ENCODE measurements at places on chromosomes 4 and X.

- no peak for DNase-seq
These were observed 466.0 kb downstream of the DMD start for GRCh38 chrX:32745323-32745722.

DNA sequence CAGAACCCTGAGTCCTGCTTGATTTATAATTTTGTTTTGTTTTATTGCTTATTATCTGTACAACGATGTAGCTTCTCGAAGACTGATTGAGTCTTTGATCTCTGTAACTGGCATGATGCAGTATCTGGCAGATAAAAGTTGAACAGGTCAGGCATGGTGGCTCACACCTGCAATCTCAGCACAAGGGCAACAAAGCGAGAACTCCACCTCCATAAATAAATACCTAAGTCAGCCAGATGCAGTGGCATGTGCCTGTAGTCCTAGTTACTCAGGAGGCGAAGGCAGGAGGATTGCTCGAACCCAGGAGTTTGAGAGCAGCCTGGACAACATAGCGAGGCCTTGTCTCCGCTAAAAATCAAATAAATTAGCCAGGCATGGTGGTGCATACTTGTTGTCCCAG lies 15.7 kb upstream of the WDR19 start:
- DNase-seq = no peak

DNA sequence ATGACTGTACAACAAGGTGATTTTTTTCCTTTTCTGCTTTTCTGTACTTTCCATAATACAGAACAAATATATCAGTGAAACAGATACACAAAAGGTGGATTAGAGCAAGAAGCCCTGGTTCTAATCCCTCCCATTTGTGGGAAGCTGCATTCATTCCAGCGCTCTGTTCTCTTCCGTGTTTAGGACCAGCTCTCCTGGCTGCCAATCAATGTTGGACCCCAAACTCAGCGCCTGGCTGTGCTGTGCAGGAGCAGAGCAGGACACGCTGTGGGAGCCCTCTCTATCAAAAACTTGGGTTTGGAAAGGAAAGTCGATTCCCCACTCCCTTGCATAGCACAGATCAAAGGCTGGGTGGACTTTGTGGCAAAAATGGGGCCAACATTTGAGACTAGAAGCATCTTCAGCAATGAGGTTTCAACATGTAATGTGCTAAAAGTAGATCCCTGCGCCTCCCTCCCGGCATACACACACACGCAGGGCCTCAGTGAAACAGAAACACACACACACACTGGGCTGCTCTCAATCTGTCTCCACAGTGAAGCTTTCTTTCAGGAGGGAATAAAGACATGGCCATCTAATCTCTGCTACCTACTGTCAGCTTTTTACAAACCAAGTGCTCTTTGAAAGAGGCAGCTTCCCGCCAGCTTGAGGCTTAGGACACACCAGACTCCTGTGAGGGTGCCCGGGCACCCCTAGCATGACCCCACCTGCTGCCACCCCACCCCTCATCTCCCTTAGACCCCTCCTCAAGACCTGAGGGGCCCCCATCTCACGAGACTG lies 12.2 kb downstream of the WDR1 start:
- no peak for DNase-seq

- DNase-seq = no peak
These were observed 121.7 kb upstream of the ETNPPL start for GRCh38 chr4:108884596-108884995.

DNA sequence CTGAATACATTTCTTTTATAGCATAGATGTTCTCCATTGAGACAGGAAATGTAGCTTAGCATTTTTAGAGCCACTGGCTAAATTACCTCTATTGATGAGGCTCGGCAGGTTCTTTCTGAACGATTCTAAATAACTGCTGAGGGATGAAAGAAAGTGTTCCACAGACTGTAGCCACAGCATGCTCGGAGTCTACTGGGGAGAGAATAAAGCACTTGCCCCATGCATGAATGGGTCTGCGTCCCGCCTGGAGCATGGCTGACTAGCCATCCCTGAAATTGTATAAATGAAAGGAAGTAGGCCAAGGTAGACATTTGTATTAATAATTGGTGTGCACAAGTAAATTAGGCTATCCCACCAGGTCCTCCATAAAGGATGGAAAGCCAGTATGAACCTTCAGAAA lies 269.8 kb downstream of the COL25A1 start:
- no peak for DNase-seq

DNA sequence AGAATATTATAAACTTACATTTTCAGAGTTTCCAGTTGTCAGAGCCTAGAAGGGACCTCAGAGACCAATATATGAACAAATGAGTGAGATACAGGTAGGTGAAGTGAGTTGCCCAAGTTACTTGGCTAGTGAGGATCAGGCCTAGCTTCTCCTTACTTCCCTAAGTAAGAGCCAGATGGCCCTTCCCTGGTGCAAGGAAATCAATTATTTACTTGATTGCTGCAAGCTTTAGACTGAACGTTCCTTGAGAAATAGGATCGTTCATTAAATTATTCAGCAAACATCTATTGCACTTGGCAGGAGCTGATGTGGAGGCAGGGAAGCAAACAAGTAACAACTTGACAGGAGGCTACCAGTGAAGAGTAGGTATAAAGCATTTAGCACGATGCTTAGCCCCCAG lies 117.8 kb downstream of the EFHC2 start:
- DNase-seq = no peak

DNA sequence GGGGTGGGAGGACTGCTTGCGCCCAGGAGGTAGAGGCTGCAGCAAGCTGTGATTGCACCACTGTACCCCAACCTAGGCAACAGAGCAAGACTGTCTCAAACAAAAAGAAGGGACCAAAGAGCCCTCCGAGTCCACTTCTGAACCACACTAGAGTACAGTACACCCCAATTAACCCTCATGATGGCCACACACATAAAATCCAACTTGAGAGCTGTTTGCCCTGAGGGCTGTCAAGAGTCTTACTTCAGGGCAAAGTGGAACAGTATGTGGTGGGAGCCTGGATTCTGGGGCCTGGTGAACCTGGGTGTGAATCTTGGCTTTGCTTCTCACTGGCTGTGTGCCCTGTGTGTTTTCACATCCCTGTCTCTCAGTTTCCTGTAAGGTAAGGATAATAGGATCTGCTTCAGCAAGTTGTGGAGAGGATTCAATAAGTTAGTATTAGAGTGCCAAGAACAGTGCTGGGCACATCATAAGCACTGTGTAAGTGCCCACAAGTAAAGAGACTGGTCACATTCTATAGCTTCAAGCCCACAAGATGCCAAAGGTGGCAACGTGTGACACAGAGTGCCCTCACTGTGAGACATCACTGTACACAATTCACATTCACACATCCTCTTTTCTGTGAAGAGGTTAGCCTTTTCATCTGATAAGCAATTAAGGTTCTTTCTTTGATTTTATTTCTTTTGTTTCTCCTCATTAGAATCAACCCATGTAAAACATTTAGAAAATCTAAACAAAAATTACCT lies 52.1 kb downstream of the LEF1 start:
- DNase-seq = peak; percentile 61

DNA sequence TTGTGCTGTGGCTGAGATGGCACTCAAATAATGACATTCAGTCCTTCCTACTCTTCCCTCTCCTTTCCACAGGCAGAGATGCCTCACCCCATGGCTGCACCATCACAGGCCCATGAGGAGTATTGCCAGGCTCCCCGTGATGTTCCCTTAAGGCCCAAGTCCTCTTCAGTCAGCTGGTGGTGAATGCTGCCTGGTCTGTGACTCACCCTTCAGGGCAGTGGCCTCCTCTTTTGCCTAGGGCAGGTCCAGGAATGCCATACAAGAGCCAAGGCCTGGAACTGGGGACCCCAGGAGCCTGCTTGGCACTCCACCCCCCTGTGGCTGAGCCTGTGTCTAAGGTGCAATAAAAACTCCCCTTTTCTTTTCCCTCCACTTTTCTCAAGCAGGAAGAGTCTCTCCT lies 144.2 kb upstream of the GEMIN8 start:
- no peak for DNase-seq

DNA sequence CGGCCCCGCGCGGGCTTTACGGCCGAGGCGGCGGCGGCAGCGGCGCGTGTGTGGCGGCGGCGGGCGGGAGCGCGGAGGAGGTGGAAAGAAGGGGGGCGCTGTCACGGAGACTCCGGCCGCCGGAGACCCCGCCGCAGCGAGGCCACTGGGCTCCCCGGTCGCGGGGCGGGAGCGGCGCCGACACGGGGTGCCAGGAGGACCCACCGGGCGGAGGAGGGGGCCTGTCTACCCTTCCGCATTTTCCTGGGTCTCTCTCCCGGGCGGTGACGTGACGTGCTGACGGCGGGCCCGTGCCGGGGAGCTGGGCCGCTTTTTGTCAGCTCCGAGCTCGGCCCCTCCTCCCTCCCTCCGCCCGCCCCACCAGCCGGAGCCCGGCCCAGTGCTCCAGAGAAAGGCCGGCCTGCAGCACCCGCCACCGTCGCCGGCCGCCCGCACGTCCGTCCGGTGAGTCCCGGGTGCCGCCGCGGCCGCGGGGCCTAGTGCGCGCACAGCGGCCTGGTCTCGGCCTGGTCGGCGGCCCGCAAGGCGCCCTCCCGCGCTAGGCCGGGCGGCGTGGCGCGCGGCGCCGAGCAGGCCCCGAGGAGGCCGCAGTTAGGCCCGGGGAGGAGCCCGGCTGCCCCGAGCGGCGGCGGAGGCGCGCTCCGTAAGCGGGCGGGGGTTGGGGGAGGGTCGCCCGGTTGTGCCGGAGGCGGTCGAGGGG lies at the start of gene ZFX:
ZFX (plus strand) TSS at position 379 of the 700 bp plus-strand sequence. CDS start 23,014 bp downstream, outside the sequence.
- DNase-seq = peak; percentile 79

DNA sequence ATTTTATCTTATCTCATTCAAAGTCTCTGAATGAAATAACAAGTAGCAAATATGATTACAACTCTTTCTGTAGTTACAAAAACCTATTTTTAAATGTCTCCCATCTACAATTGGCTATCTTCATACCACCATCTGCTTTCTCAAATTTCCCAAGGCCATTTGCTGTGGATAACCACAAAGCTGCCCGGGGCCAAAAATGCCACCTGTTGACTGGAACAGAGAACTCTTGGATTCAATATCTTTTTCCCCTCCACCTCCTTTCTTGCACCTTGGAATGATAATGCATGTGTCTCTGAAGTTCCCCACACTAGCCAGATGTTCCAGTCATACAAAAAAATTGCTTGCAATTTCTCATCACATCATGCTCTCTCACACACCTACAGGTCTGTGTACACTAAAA lies 93.3 kb upstream of the SCML1 start:
- no peak for DNase-seq

GRCh38 chrX:145751943-145752342 lies 65.7 kb upstream of the SLITRK2 start:
- DNase-seq = no peak

DNA sequence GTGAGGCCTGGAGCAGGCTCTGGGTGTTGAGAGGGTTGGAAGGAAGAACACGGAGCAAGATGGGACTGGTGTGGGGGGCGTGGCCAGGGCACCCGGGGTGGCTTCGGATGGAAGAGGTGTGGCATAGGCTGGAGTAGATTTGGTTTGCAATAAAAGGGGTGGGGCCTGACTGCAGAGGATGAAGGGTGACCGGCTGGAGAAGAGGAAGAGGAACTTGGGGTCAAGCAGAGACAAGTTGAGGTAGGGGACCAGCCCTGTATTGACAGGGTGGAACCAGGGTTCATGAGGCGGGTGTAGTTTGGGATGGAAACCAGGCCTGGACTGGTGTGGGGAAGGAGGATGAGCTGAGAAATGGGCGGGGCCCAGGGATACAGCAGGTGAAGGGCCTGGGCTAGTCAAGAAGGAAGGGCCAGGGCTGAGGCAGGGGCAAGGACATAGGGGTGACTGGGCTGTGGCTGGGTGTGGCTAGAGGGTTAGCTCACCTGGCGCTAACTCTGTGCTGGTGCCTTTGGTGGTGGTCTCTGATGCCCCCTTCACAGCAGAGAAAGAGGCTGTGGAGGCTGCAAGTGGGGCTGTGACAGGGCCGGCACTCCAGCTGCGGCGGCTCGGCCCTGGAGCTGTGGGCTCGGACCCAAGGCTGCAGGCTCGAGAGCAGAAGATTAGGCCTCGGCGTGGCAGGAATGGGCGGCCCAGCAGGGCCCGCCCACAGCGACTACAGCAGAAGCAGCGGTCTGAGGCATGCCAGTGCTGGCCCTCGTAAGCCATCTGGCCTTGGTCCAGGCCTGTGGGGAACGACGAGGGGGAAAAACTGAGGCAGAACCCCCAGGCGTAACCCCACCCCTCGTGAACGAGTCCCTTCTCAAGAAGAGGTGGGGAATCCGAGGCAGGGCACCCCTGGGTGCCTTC lies 5.0 kb downstream of the PLP2 start:
- DNase-seq = peak; percentile 50

DNA sequence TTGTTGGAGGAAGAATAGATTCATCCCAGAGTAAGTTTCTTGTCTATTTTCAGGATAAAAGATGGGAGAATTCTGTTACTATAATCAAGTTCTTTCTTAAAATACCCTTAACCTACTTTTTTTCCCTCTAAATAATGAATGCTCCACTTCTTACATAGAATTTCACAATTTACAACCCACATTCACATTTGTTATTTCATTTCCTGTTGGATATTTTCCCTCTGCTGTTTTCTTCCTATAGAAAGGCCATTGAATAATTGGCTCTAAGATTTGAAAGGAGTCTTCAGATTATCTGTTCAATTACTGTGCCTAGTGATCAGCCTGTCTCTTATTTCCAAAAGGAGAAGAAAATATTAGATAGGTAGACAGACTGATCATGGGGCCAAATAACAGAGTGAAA lies 79.7 kb downstream of the CPE start:
- no peak for DNase-seq

DNA sequence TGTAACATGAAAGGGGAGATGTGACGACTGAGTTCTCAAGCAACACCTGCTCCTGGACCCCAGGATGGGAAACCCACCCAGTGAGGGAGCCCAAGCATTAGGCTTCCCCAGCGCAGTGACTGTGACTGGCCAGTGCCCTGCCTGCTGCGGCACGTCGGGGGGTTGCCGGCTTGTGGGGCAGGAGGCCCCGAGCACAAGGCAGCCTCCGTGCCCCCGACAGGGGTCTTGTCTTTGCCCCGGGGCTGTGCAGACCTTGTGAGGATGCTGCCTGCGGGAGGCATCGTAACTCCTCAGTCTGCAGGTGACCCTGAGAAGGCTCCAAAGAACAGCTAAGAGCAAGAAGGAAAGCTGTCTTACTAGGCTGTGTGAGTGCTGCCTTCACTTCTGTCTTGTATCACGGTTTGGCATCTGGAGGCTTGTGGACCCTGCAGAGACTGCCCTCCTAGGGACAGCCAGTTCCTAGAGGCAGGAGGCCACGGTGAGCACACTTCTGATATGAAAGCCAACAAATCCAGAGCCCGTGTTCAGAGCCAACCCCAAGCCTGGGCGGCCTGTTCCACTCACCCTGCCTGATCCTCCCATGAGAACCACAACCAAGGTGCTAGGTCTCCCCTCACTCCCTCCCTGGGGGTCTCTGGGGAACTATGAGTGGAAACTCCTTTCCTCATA lies 47.7 kb downstream of the FGFRL1 start:
- DNase-seq = no peak

- DNase-seq = no peak
These were observed 221.4 kb downstream of the TACR3 start for GRCh38 chr4:103498161-103499070.

GRCh38 chr4:85228264-85228663 lies 246.7 kb upstream of the ARHGAP24 start:
- no peak for DNase-seq

- peak; percentile 7 for DNase-seq
These were observed 1.1 kb downstream of the FBXL5 start for GRCh38 chr4:15653864-15654592.

- no peak for DNase-seq
These were observed 13.2 kb upstream of the CLDN24 start for GRCh38 chr4:183335369-183335940.

GRCh38 chr4:8110071-8110986 lies 48.3 kb downstream of the ABLIM2 start:
- no peak for DNase-seq

GRCh38 chr4:100738196-100739165 lies 220.7 kb upstream of the EMCN start:
- no peak for DNase-seq
